ENCODE measurements at places on chromosomes 6 and 20.

GRCh38 chr20:46939031-46939965 is 44.7 kb downstream of the EYA2 start:
- peak; percentile 36 for DNase-seq

GRCh38 chr20:48149902-48150301 is 364.6 kb upstream of the SULF2 start:
- no peak for DNase-seq

- peak; percentile 80 for DNase-seq
These were observed 1.3 kb downstream of the HMGA1 start for GRCh38 chr6:34237722-34238584.

GRCh38 chr20:19181552-19181951 is 30.9 kb upstream of the SLC24A3 start:
- no peak for DNase-seq

- peak; percentile 15 for DNase-seq
These were observed 127.2 kb upstream of the SUPT3H start for GRCh38 chr6:45504947-45505346.

- DNase-seq: peak; percentile 17
These were observed 89.2 kb upstream of the ARID1B start for GRCh38 chr6:156687789-156688619.

DNA sequence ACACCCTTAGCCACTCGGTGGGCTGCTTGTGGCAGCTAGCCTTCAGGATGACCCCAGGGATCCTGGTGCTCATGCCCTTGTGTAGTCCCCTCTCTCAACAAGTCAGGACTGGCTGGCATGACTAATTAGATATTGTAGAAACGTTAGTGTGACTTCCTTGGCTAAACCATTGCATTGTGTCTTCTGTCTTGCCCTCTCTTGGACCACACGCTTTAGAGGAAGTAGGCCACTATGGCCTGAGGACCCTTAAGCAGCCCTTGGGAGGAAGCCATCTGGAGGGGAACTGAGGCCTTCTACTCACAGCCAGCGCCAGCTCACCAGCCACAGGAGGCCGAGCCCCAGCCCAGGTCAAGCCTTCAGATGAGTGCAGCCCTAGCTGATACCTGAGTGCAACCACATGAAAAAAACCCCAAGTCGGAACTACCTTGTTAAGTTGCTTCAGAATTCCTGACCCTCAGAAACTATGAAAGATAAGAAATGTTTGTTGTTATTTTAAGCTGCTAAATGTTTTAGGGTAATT is 10.1 kb downstream of the ANGPT4 start:
- peak; percentile 49 for DNase-seq

DNA sequence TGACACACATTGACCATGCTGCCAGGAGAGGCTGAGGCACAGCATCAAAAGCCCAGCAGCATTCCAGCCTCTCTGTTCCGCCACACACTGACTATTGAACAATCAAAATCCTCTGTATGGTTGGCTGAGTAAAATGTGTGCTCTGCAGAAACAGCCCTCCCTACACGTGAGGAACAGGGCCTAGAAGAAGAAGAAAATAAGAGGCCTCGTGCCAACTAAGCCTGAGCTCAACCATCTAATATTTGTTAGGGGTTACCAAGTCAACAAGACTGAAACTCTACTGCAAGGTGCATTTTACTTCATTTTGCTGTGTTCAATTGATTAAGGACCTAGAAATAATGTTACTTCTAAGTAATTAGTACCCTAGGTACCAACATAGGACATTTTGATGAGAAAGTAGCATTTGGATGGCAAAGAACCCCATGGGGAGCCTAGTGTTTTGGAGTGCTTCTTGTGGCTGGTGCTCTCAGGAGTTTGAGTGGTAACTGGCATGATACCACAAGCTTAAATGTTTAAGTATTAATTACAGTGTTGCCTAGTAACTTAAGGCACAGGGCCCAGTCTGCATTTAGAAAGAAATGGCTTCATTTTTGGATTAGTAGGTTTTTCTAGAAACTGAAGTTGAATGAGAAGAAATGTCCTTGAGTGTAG is 146.6 kb upstream of the PLN start:
- DNase-seq: no peak

DNA sequence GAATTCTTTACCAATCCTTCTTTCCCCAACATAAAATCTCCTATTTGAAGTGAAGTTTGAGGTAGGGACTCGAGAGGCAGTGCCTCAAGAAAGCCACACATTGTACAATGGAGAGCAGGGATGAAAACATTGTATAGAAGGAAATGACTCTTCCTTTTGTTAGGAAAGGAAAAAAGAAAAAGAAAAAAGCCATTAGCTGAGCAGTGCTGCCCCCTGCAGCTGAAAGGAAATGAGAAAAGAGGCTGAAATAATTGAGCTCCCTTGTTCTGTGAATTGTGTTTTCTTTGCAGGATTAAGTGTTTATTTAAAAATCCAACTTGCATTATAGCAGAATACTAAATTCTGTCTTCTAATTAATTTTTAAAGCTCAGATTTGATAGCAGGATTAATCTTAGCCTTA is 162.9 kb upstream of the SASH1 start:
- peak; percentile 5 for DNase-seq

- DNase-seq: no peak
These were observed 26.6 kb downstream of the PPP1R16B start for GRCh38 chr20:38831995-38832620.

- DNase-seq: no peak
These were observed 2.5 kb downstream of the RRAGD start for GRCh38 chr6:89409461-89410035.

GRCh38 chr6:122040261-122040660 is 359.2 kb upstream of the HSF2 start:
- DNase-seq: no peak

- no peak for DNase-seq
These were observed 16.1 kb downstream of the GMEB2 start for GRCh38 chr20:63610581-63611435.

DNA sequence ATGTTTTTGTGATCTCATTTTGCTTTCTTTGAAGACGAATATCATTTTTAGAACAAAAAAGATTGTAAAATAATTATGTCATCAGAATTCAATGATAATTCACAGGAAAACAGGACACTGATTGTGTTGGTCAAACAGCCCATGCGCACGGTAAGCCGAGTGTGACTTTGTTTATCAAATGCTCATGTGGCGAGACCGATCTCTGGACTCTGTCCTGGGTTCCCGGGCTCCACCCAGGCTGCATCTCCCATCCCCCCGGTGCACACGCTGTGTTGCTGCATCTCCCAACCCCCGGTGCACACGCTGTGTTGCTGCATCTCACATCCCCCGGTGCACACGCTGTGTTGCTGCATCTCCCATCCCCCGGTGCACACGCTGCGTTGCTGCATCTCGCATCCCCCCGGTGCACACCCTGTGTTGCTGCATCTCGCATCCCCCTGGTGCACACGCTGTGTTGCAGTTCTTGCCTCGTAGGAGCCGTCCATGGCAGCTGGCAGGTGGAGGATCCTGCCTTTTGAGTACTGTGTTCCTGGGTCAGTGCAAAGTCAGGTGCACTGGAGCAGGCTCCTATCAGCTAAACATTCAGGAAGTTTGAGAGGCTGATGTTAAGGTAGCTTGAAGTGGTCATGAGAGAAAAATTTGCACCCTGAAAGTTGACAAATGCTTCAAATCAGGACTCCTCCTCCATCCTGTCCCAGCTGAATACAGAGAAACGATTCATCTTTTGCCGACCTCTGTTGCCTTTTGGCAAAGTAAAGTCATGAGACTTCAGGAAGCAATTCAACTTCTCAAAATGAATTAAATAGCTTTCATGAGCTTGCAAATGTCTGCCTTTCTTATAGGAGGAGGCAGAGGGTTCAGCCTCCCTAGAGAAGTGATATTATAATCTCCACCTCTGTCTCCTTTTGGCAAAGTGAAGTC is 77.1 kb upstream of the FRMD1 start:
- DNase-seq: no peak

DNA sequence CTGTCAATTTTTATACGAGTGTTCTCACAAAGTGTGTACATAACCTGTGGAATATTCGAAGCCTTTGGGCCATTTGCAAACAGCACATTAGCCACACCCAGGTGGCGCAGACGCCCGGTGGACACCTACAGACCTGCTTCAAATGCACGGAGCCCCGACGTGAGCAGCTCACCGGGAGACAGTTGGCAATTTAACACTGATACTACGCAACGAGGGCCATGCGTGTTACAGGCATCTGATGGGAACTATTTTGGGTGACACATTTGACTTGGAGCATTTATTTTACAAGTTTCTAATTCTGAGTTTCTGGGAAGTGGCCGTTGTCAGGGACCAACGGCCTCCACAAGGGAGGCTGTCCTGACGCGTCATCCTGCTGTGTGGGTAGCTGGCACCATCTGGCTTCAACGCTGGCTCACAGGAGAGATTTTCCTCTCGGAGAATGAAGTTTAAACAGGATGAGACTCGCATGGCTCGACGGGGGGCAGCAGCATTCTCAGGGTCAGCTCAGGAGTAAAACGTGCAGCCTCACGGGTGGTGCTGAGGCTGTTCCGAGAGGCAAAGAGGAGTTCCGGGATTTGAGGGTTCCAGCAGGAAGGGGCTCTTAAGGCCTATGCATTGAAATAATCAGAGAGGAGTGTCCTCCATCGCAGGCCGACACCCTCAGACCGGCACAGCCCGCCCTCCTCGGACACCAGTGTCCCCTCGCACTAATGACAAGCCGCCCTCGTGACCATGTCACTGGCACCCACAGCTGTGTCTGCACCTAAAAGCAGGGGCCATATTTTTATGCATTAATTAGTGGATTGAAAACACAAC is 207.4 kb downstream of the DLL1 start:
- no peak for DNase-seq

GRCh38 chr6:111038534-111039252 is 48.6 kb upstream of the SLC16A10 start:
- DNase-seq: no peak

DNA sequence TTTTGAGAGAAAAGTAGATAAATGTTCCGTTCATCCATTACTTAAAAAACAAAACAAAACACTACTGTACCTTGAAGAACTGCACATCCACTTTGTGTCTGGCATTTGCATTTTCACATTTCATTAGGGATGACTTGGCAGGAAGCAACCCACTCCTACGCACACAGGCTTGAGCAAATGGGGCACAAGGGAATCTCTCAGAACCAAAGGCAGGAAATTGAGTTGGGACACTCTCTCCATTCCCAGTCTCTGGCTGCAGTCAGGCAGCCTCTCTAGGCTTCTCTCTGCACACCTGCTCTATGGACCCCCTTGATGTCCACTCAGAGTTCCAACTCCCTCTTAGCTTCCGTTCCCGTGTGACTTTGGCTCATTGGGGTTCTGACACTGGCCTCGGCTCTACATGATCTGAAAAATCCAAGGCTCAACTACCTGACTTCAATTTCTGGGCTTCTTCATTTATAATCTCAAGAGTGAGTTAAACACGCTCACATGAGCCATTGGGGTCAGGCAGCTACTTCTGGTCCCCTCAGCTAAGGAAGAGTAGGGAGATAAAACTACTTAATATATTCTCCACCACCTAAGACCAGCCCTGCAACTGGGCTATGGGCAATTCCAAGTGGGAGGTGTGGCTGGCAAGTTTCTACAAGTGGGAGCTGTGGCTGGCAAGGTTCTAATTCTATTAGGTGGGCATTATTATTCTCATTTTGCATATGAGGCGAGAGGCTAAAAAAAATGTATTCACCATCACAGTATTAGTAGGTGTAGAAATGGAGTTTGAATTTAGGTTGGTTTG is 251.9 kb downstream of the SOD2 start:
- DNase-seq: no peak

DNA sequence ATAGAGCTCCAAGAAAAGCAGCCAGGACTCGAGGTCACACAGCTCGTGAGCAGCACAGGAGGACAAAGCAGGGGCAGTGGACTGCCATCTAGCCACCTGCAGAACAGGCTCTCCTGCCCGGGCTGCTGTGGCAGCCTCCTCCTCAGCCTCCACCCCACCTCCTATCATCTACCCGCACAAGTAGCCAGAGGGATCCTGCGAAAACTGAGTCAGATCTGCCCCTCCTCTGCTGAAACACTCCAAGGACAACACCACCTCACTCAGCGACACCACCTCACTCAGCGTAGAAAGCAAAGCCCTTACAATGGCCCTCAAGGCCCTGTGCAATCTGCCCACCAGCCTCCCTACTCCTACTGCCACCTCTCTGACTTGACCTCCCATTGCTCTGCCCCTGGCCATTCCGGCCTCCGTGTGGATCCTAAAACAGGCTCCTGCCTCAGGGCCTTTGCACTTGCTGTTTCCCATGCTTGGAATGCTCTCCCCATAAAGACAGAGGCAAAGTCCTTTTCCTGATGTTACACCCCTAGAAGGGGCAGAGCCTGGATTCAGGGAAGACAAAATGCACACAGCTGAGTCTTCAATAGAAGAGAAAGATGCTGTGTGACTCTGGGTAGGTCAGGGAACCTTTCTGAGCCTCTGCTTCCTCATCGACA is 19.3 kb downstream of the PREX1 start:
- DNase-seq: no peak

GRCh38 chr6:71656121-71656520 is 230.2 kb upstream of the RIMS1 start:
- DNase-seq: no peak

DNA sequence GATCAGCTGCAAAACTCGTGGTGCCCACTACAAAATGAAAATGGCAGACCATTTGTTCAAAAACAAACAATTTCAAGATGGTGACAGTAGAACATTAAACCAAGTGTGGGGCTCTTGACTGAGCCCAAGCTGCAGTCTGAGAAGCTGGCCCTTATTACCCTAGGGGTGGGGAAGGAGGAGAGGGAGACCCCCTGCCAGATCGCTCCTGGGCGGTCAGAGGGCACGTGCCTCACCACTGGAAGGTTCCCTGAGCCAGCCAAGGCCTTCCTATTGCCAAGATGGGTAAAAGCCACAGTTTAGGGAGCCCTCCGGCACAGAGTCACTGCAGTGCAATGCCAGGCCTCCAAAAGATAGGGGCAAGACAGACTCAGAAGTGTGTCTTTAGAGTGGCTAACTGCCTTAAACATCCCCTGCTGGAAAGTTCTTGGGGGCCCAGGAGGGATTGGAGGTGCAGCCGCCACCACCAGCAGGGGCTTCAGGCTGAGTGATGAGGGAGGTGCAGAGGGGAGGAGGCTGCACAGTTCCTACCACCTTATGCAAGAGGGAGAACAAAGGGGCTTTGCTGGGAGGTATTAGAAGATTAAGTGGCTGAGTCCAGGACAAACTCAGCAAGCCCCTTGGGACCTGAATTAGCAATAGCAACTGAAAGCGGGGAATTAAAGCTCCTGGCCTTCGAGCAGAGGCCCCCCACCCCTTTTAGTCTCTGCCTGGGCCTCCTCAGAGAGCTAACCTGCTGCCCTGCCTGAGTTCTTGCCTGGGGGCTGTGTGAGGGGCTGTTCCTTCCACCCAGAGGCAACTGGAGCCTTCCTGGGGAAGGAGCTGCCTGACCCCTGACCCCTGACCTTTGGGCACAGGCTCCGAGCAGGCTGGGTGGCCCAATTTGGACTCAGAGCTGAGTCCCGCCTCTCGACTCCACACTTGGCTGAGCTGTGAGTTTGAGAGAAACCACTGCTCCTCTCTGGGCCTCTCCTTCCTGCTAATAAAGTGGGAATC is 88.4 kb downstream of the VEGFA start:
- no peak for DNase-seq
